ENCODE measurements at places on chromosomes 12 and 14. TPM values are rescaled to one million over a fixed set of nuclear protein-coding genes. Genes with fewer than 3 reads are reported as not detected.

DNA sequence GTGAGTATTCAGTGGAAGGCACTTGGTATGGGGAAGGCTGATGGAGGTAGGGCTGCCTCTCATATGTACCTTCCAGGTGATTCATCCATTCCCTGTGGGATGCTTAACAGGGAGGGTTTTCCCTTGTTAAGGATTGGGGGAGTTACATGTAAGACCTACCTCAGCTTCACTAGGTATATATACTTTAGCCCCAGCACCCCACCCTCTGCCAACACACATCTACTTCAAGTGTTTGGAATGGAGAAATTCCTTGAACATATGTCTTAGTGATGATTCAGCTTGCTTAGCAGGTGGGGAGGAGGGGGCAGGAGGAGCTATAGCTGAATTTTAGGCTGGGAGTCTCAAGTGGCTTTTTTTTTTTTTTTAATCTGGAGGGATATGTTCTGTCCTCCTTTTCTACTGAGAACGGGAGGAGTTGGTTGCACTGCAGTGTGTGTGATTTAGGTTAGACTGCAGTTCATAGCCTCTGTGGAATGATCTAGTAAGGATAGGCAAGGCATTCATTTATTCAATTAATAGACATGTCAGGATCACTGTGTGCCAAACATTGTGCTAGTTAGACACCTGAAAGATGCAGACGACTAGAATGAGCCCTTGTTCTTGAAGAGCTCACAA, 1.7 kb downstream of the PIP4K2C start:
- DNase-seq = no peak

DNA sequence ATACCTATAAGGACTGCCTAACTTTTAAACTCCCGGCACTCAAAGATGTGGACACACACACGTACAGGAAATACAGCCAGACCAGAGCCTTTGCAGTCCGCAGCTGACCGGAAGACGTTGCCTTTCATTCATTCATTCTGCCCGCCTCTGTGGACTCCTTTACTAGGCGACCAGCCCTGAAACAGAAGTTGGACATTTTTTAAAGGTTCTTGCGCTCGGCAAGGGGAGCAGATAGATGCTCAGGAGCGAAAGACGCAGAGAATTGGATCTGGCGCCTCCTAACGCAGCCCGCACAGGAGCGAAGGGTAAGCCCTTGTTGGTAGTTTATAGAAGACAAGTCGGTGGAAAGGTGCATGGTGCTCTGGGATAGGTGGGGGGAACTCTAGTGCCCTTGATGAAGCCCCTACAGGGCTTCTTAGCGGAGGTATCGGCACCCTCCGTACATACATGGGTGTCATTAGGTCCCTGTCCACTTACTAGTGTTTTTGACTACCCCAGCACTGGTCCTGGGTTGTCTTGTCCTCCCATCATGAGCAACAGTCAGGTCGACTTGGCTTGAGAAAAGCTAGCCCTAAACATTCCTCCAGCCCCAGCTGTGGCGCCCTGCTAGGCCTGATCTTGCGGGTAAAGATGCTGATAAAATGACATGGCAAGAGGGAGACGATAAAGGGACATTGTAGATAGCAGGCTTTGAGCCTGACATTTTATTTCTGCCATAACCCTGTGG, at the start of gene KDM2B:
KDM2B (minus strand) TSS at position 65 of the 727 bp plus-strand sequence. CDS start 112 bp downstream, outside the sequence.
- no peak for DNase-seq

DNA sequence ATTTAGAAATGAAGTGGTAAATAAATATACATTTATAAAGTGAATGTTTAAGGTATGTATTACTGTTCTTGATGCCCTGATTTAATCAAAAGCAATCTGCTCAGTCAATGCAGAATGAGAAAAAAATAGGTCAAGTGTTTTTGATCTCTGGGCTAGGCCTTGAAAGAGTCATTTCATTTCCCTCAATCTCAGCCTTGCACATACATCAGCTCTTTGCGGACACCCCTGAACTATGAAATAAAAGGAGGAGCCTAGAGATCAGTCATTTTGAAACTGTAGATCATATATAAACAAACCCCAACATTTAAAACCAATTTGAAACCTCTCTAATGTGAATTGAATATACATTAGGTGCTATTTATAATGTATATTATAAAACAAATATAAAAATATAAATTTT, 42.5 kb downstream of the ATG2B start:
- DNase-seq = no peak

Gene POTEM
- not detected for polyA plus RNA-seq
